A549 treated with Hydrocortisone at 1 μM for 4 hours (cell line): ENCODE measurements at places on chromosomes 6 and 20. TPM values are rescaled to one million over a fixed set of nuclear protein-coding genes. Genes with fewer than 3 reads are reported as not detected.

The SIGLEC1 gene
- total RNA-seq = 0.02 to 0.03 TPM (median 0.02 TPM) in 3 of 5 replicates, not detected in the others

The ZNF334 gene
- total RNA-seq = not detected in 5 replicates

The LGSN gene
- 2.0 to 3.0 TPM (median 2.4 TPM) in 5 replicates for total RNA-seq

The IL17F gene
- not detected in 5 replicates for total RNA-seq

The BTN1A1 gene
- not detected in 5 replicates for total RNA-seq

The FAM162B gene
- total RNA-seq = not detected in 5 replicates

The TGM3 gene
- total RNA-seq = 0.06 to 0.12 TPM (median 0.07 TPM) in 4 of 5 replicates, not detected in the other

The SEL1L2 gene
- total RNA-seq = not detected in 5 replicates

The MAS1 gene
- total RNA-seq = not detected in 5 replicates

The C6orf52 gene
- 1.5 to 2.7 TPM (median 2.1 TPM) in 5 replicates for total RNA-seq

The HSF2 gene
- 3.9 to 7.4 TPM (median 7.1 TPM) in 5 replicates for total RNA-seq
